ENCODE measurements at places on chromosomes 16 and 17.

DNA sequence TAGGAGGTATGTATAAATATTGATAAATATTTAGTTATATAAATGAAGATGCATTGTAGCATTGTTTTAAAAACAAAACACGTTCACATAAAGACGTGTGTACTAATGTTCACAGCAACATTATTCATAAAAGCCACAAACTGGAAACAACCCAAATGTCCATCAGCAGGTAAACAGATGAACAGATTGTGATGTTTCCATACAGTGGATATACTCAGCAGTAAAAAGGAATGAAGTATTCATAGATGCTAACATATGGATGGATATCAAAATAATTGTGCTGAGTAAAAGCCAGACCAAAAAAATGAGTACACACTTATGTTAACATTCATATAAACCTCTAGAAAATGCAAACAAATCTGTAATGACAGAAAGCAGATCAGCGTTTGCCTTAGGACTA, 6.0 kb downstream of the CENPN start:
- DNase-seq: no peak

GRCh38 chr16:4511441-4512082, 27.0 kb downstream of the CDIP1 start:
- DNase-seq: no peak

GRCh38 chr17:10775058-10775457, 28.8 kb downstream of the TMEM238L start:
- DNase-seq: no peak

DNA sequence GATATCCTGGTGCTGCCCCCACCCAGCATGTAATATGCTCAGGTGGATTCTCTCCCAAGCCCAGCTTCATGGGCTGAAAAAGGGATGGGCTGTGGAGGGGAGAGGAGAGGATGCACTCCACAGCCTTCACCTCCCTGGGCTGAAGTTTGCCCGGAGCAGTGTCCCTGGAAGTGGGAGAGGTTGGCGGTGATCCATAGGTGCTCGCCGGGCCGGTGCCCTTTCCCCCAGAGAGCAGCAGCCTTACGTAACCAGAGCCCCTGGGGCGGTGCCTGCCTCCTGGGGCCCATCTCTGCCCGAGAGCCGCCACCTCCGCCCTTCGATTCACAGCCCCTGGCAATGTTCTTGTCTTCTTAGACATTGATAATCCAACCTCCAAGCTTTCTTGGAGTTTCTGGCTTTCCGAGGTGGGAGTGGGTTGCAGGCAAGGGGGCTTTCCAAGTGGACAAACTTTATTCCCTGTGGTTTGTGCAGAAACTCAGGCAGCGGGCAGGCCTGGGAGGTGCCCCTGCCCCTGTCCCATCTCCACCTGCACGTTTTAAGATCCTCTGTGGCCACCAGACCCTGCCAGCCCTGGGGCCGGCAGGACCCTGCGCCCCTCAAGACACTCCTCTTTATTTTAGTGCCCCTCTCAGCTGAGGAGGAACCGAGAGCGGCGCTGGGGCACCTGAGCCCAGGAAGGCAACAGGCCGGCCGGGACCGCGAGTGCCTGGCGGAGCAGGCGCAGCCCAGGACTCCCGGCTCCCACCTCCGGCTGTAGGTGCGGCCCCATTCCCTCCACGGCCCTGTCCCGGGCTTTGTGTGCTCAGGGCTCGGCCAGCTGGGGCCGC, 3.1 kb upstream of the WDR90 start:
- no peak for DNase-seq

DNA sequence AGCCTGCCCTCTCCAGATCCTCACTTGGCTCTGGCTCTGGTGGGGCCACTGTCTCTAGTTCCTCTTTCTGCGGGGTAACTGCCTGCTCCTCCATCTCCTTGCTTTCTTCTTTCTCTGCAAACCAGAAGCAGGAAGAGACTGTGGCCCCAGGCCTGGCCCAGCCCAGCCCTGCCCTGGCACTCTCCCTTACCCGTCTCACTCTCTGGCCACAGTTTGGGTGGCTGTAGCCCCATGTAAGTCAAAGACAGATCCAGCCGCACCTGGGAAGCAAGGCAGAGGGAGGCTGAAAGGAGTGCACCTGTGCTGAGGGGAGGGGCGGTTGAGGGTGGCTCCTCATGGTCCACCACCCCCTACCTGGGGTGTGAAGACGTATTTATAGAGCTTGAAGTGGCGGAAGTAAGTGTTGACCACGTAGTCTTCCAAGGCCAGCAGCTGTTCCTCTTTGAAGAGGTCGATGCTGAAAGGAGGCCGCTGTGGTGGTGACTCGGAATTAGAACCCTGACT, 2.8 kb downstream of the CFAP119 start:
- peak; percentile 32 for DNase-seq

GRCh38 chr17:34675605-34676004, 96.2 kb downstream of the TMEM132E start:
- DNase-seq: no peak

DNA sequence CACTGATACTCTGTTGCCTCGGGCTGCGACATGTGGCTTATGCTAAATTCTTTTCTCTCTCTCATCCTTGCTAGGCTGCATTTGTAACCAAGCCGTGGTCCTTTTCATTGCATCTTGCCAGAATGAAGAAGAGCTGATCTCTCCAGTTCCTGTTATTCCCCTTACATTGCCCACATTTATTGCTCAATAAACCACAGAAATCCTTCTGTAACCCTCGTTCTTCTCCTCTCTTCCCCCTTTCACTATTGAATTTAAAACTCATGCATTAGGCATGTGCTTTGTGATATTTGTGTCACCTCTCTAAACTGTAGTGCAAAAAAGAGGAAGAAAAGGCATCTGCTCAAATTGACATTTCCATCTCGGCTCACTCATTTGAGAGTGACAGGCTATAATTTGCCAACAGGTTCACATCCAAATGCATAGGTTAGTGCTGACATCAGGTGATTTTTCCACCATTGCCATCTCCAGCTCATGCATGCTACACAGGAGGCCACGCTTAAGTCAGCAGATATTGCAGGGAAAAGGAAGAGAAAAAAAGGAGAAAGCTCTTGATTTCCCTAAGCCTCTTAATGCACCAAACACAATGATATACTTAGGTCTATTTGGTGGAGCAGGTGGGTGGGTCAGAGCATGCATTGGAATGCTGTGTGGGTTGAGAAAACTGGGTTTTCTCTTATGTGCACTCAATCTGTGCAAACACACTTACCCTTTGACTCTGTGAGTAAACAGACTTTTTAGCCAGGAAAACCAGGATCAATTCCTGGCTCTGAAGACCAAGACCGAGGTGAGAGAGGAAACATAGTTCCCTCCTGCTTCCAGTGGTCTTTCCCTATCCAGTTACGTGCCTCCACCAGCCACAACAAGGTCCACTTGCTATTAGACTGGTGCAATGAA, 642.7 kb downstream of the HS3ST4 start:
- no peak for DNase-seq

DNA sequence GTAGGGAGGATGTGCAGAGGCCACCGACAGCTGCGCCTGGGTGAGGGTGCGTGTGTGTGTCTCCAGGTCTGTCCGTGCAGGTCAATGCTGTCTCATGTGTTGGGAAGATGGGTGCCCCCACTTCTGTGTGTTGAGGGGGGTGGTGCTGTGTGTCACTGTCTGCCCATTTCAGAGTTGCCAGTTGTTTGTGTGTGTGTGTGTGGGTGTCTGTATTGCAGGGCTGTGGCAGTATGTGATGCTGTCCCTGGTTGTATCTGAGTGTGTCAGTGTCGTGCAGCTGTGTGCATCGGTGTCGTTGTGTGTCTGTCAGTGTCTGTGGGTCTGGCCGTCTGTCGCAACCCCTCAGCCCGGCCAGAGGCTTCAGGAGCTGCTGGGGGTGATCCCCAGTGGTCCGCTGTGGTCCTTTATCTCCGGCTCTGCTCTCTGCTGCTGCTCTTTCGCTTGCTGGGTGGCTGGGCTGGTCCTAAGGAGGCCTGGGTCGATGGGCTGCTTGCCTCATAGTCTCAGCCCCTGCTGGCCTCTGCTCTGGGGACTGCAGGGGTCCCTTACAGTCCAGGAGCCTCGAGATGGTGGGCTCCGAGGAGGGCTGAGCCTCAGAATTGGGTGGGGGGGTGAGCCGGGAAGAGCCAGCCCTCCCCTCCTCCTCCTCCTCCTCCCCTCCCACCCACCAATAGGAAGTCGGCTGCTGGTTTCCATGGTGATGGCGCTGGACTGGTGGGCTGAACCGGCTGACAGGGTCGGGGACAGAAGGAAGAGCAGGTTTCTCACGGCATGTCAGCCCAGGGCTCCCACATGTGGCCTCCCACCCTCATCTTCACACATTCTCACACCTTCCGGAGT, at the start of gene TSPOAP1:
TSS of gene TSPOAP1 (minus strand) at position 601 of the 840 bp plus-strand sequence. CDS start 875 bp downstream, outside the sequence.
- DNase-seq: peak; percentile 85

- no peak for DNase-seq
Measured at GRCh38 chr17:10557422-10557821, 8.0 kb upstream of the MYH2 start.

DNA sequence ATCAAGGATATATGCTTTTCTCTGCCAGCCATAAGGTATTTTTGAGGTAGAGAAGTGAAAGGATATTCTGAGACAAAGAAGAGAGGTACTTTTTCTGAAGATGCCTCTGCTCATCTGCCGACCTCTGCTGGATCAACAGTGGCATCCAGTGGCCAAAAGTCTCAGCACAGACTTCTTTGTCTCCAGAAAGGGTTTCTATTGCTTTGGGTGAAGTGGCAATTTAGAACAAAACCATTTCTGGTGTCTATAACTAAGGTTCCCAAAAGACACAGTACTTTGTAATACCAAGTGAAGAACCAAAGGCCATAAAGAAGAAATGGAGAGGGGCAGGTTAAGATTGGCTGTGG, 155.2 kb upstream of the C17orf78 start:
- DNase-seq: no peak

DNA sequence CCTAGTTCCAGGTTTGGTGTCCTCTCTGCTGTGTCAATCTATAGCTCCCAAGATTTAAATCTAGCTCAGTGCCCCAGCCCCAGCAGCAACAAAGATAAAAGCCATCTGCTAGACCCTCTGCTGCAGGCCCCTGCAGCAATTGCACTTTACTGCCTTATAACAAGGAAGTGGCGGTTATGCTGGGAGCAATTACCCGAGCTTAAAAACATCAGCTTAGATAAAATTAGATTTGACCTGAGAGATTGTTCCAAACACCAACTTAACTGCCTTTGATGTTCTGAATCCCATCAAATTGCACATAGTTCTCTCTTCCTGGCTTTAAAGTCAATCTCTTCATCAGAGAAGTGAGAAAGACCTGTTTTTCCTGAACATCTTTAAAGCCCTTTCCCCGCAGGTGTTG, 62.4 kb upstream of the SHISA6 start:
- no peak for DNase-seq

- DNase-seq: no peak
Measured at GRCh38 chr16:12168074-12169000, 191.8 kb downstream of the SNX29 start.

DNA sequence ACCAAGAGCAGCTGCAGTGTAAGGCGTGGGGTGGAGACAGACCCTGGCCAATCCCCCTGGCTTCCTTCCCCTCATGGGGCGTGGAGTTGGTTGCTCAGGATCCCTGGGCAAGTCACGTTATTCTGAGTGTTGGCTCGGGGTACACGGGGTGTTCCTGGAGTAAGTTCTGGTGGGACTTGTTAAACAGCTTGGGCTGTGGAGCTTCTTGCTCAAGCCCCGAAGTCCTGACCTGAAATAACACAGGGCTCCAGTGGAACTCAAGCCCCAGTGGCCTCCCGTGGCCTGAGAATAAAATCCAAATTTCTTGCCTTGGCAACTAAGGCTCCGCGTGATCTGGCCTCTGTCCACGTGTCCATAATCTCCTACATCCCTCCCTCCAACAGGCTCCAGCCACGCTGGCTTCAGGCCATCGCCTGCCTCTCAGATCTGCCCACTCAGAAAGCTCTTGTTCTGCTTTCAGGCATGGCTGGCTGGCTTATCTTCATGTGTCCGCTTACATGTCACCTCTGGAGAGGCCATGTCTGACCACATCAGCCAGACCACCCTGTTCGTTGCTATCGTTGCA, 49.3 kb upstream of the BCO1 start:
- DNase-seq: no peak

- DNase-seq: no peak
Measured at GRCh38 chr16:69847643-69848042, 85.5 kb downstream of the WWP2 start.

- DNase-seq: no peak
Measured at GRCh38 chr17:27873746-27874145, 19.4 kb downstream of the LYRM9 start.

DNA sequence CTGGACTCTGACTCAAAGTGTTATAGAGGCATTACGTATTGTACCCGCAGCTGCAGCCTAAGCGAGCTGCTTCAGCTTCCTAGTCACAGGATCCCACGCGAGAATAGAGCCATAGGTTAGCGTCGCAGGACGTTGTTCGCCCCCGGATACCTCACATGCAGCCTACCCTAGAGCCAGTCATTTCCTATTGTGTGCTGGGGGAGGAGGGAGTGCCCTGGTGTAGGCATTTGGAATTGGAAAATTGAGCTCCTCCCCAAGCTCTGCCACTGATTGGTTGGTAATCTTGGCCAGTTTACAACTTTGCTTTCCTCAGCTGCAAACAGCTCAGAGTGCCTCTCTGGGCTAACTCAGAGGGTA, 530 bp downstream of the NAA60 start:
- no peak for DNase-seq

DNA sequence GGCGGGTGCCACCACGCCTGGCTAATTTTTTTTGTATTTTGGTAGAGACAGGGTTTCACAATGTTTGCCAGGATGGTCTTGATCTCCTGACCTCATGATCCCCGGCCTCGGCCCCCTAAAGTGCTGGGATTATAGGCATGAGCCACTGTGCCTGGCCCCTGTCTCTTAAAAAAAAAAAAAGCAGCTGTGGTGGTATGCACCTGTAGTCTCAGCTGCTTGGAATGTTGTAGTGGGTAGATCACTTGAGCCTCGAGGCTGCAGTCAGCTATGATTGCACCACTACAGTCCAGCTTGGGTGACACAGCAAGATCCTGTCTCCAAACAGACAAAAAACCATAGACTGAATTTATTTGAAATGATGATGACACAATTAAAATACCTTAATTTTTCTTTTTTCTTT, 24.3 kb downstream of the CDK12 start:
- DNase-seq: no peak
